OCI-M1 (cell line): ENCODE measurements at places on chromosomes 5 and 9.
A peak's percentile ranks its signal among the peaks of the same experiment; 100 is the strongest.

- DNase-seq = peak; percentile 48
These were observed 33.0 kb upstream of the WHRN start for GRCh38 chr9:114538241-114538640.

GRCh38 chr5:359301-359897, 37.9 kb downstream of the AHRR start:
- no peak for DNase-seq

DNA sequence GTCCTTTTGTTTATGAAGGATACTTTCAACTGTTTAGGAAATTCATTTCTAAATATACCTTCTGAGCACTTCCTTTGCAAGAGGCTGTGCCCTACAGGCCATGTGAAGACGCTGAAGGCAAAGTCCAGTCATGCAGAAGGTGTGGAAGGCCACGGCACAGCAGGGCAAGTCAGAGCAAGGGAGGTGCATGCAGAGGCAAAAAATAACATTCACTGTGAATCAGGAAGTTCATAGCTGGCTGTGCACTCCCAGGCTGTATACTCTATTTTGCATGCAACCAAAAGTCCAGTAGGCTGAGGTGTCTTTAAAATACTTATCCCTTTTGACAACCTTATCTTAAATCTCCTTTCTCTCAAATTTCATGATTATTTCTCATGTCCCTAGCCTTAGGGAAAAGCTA, 50.3 kb downstream of the GNAQ start:
- peak; percentile 83 for DNase-seq

DNA sequence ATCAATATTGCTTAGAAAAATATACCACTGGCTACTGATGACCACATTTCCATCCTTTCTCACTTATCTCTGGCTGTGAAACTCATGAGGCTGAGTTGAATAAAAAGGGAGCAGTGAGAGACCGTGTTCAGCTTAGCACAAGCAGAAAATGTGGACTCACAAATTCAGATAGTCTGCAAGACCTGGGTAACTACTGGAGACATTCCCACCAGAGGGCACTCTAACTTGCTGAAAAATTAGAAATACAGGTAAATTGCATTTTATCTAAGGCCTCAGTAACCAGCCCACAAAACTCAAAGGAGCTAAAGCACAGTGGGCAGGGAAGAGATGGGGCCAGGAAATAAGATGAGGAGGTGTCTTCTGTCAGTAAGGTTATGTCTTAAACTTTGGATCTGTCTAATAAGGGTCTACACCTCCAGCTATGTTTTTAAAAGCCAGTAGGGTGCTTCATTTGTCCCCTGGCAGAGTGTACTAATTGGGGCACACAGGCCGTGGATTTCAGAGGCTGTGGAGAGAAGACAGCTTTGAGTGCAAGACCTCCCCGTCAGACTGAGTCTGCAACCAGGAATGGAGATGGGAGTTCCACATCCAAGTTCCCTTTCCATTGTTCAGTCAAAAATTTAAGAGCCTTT, 8.7 kb upstream of the NDUFB6 start:
- peak; percentile 86 for DNase-seq

DNA sequence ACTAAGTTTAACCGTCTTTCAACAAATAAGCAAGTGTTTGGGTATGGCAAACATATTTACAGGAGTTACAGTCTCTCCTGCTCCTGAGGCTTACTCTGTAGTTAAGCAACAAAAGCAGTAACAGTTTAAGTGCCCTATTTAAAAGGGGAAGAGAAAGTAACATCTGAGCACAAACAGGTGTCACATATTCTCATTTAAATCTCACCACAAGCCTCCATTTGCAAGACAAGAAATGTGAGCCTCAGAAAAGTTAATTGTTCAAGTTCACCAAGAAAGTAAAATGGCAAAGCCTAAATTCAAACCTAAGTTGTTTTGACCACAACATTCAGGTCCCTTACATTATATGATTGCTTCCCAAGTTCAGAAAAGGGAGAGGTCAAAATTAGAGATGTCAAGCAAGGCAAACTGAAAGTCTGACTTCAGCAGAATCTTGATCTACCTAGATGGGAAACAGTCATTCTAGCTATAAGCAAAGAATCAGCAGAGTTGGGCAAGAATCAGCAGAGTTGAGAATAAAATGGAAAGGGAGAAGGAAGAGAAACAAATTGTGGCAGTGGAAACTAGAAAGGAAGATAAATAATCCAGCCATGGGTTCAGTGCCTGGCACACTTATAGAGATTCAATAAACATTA, 93.4 kb downstream of the STRBP start:
- DNase-seq = peak; percentile 8
